ENCODE measurements at places on chromosomes 3 and 15. TPM values are rescaled to one million over a fixed set of nuclear protein-coding genes. Genes with fewer than 3 reads are reported as not detected.

DNA sequence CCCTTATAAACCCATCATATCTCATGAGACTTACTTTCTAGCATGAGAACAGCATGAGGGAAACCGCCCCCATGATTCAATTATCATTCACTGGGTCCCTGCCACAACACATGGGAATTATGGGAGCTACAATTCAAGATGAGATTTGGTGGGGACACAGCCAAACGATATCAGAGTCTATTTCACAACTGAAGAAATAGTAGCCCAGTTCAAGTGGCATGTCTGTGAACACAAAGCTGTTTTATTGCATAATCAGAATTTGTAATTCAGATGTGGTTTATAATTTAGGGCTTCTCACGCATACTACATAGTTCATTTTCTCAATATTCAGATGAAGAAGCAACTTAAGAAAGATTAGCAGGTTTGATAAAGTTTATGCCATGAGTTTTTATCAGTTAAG lies 1188.0 kb upstream of the ALCAM start:
- no peak for ATAC-seq

GRCh38 chr15:47516972-47517371 lies 200.3 kb upstream of the SEMA6D start:
- ATAC-seq = no peak

DNA sequence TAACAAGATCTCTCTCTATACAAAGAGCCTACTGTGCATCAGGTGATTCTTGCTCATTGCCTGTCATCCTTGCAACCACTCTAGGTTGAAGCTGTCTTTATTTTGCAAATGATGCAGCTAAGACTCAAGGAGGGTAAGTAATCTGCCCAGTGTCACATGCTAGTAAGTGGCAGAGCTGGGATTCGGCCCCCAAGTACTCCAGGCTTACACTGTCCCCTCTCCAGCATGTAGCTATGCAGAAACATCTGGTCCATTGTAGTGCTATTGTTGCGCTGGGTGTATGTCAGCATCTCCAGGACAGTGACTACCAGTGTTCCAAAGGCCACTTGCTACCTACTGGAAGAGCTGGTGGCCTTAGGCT lies 248.9 kb downstream of the SLCO3A1 start:
- no peak for ATAC-seq

- no peak for ATAC-seq
Measured at GRCh38 chr15:48522911-48523310, 122.6 kb downstream of the FBN1 start.

The C3orf70 gene
- total RNA-seq = 0.64 TPM

DNA sequence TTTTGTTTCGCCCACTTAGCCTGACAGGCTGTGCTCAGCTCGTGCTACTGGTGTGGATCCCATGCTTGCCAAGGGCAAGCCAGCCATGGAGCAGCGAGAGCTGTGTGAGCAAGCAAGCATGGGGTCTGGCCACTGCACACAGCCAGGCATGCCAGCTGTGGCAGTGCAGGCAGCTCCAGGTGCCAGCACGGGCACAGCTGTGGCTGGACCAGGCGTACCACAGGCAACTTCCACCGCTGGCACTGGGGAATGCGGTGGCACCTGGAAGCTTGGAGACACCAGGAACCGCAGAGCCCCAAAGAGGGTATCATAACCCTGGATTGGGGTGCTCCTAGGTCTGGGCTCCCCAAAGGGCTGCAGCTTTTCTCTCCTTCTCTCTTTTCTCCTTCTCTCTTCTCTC lies 4.3 kb upstream of the LIMD1 start:
- no peak for ATAC-seq

GRCh38 chr3:29064085-29064484 lies 216.8 kb upstream of the RBMS3 start:
- no peak for ATAC-seq

- ATAC-seq = no peak
Measured at GRCh38 chr3:179732661-179733348, 80.0 kb downstream of the USP13 start.

GRCh38 chr15:69288531-69289341 lies 10.0 kb upstream of the PAQR5 start:
- peak; percentile 70 for ATAC-seq

The PLEKHO2 gene
- total RNA-seq = 3.9 TPM

GRCh38 chr3:52193065-52193464 lies 4.9 kb upstream of the ALAS1 start:
- ATAC-seq = no peak

The SI gene
- total RNA-seq = not detected

- ATAC-seq = no peak
Measured at GRCh38 chr15:71495398-71495780, 315.0 kb upstream of the NR2E3 start.
